ENCODE measurements at places on chromosomes 12 and 14. TPM values are rescaled to one million over a fixed set of nuclear protein-coding genes. Genes with fewer than 3 reads are reported as not detected.

NTS gene
- total RNA-seq, result not detected

KRT74 gene
- total RNA-seq, result not detected

GRCh38 chr12:91877456-91878235 lies 268.0 kb downstream of the BTG1 start:
- peak; percentile 47 for DNase-seq

GRCh38 chr14:80678436-80678835 lies 263.1 kb downstream of the CEP128 start:
- no peak for DNase-seq

DNA sequence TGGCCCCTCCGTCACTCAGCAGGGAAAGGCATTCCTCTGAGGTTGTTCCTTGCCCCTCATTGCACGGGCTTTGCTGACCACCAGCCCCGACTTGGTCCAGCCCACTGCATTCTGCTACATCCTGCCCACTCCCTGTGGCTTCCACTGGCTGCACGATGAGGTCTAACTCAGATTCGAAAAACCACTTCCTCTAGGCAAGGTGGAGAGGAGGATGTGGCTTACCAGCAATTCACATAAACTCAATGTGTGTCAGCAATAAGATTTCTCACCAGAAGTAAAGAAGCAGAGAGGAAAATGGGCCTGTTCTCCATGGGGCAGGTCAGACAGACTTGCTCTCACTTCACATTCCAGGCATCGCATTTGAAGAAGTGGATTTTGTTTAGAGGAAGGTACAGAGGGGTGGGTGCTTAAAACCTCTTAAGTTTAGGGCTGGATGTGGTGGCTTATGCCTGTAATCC lies 14.7 kb downstream of the GPR68 start:
- peak; percentile 67 for DNase-seq

- DNase-seq, result no peak
Measured at GRCh38 chr12:91868054-91868453, 277.6 kb downstream of the BTG1 start.

DNA sequence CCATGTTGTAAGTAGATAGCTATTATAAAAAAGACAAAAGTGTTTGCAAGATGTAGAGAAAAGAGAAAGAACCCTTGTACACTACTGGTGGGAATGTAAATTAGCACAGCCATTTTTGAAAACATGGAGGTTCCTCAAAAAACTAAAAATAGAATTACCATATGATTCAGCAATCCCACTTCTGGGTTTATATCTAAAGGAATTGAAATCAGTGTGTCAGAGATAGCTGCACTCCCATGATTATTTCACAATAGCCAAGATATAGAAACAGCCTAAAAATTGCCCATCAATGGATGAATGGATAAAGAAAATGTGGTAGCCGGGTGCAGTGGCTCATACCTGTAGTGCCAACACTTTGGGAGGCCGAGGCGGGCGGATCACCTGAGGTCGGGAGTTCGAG lies 9.2 kb downstream of the PSMC6 start:
- no peak for DNase-seq

- peak; percentile 88 for DNase-seq
Measured at GRCh38 chr14:50830932-50831725, at the start of gene NIN. NIN (minus strand) TSS chr14:50831162; CDS start chr14:50822056, 9,106 bp downstream.

DNA sequence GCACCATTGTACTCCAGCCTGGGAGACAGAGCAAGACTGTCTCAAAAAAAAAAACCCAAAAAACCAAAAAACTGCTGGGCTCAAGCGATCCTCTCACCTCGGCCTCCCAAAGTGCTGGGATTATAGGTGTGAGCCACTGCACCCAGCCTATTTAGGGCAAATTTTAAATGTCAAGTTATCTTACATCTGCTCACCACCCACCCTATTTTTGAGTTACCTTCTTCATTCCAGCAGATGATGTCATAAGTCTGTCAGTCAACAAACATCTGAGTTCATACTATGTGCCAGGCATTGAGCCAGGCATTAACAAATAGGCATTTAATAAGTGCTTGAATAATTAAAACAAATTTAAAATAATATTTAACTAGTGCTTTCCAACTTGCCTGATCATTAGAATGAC lies 21.5 kb downstream of the BATF start:
- DNase-seq, result no peak

- no peak for DNase-seq
Measured at GRCh38 chr14:91145391-91146160, 31.7 kb downstream of the DGLUCY start.

DNA sequence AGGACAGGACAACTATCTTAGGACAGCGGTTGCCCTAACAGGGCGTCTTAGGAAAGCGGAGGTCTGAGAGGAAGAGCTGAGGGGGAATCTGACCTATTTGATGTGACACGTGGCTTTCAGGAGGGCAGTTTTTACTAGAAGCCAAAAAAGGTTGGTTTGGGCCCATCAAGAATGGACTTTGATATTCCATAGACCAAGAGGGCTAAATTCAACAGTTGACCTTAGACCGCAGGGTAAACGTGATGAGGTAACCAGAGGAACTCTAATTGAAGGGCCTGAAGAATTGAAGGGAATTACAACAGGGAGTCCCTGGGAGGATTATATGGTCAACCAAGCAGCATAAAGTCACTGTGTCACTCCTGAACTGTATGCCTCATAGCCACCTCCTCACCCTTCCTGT lies 11.5 kb downstream of the C1S start:
- DNase-seq, result no peak

DNA sequence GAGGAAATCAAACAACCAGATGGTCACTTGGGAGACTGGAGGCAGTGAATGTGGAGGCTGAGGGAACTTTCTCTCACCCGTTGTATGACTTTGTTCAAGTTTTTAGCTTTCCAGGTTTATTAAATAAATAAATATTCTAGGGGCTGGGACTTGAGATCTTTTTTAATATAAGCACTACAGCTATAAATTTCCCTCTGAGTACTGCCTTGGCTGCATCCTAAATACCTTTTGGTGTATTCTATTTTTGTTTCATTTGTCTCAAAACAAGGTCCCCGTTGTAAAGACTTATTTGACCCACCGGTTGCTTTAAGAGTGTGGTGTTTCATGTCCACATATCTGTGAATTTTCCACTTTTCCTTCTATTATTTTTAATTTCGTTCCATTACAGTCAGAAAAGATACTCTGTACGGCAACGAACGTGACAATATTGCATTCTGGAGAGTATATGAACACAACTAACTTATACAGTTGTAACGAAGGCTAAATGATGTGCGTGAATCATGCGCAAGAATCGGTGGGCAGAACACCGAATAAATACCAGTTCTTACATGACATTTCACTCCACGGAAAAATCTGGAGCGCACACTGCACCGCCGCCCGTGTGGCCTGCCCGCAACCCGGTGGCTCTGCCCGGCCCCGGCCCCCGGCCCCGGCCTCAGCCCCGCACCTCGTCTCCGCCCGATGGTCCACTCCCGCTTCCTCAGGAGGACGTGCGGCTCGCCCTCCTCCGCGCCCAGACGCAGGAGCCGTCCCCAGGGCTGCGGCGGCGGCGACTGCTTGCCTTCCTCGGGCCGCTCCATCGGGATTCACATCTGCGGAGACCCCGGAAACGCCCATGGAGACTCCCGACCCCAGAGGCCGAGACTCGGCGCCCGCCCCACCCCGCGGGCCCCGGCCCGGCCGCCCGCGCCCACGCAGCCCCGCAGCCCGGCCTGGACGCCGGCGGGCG lies 602 bp downstream of the CHFR start:
- DNase-seq, result no peak

GRCh38 chr14:93537951-93538350 lies 107.2 kb downstream of the UNC79 start:
- no peak for DNase-seq

DNA sequence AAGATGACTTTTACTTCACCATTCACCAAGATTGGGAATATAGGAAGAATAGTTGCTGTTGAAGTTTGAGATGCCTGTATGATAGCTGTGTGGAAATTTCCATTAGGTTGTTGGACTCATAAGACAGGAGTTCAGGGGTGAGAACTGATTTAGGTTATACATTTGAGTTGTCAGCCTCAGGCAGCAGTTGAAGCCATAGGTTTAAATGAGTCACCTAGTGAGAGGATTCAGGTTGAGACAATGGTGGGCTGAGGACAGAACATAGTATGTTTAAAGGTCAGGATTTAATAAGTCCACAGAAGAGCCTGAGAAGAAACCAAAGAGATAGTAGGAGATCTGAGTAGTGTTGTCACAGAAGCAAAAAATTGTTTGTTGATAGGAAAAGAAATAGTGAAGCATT lies 63.6 kb upstream of the MON2 start:
- no peak for DNase-seq

- DNase-seq, result no peak
Measured at GRCh38 chr14:86683561-86683960, 1153.6 kb downstream of the FLRT2 start.

DNA sequence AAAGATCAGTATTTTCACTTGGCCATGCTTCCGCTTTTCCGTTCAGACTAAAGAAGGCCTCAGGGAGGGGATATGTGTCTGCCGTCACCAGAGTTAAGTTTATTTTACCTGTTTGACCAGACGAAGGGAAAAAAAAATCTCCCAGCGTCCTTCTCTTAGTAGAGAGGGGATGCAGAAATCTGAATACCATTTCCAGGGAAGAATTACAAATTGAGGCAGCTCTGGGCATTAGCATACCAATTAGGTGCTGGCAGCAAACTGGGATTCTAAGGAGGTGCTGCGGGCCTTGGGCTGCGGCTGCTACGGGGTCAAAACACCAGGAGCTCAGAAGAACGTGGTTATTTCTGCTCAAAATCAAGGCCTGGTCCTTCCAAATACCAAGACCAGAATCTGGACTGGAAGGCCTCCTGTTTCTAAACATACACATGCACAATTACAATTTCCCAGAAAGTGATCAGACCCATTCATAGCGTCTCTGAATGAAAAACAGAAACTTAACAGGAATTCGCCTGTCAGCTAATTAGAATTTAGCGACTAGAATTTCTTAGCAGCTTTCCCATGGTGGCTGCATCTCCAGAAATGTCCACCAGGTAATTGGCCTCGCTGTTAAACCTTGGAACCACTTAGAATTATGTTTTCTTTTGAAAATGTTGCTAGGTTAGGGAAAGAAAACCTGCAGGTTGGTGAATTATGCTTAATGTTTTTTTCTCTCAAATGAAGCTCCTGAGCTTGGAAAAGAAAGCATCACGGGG lies 617.0 kb downstream of the VRK1 start:
- no peak for DNase-seq

GRCh38 chr12:56476972-56477432 lies 8.6 kb downstream of the SPRYD4 start:
- no peak for DNase-seq
